ENCODE measurements at places on chromosomes 16 and 17.

GRCh38 chr16:5649762-5650743 is 552.5 kb upstream of the EEF2KMT start:
- DNase-seq, result no peak

- DNase-seq, result no peak
Observed at GRCh38 chr16:57639172-57639887, 10.9 kb downstream of the ADGRG1 start.

DNA sequence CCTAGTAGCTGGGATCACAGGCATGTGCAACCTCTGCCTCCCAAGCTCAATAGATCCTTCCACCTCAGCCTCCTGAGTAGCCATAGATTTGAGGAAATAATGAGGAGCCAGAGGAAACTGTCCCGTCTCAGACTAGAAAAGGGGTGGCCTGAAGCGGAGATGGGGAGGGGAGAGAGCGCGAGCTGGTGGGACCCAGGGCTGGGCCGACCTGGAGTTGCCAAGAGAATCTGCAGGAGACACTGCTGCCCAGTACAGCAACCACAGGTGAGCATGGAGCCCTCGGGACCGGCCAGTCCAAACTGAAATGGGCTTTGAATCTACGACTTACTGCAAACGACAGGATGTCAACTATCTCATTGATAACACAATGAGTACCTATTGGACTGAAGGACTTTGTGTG is 24.3 kb downstream of the CD300A start:
- no peak for DNase-seq

DNA sequence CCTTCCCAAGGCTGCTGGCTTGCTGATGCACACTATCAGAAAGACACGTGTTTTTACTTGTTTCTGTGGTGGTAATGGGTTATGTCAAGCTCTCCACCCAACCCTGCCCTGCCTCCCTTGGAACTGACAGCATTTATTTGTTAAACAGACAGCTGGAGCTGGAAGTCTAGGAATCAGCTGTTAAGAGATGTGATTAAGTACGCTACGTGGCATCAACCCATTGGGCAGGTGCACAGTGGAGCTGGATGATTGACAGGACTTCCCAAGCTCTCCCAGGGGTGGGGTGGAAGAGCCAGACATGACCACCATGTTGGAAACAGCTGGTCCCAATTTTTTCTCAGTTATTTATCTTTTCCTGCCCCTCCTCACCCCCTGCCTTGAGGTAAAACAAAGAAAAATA is 49.4 kb downstream of the ADAMTS18 start:
- no peak for DNase-seq

DNA sequence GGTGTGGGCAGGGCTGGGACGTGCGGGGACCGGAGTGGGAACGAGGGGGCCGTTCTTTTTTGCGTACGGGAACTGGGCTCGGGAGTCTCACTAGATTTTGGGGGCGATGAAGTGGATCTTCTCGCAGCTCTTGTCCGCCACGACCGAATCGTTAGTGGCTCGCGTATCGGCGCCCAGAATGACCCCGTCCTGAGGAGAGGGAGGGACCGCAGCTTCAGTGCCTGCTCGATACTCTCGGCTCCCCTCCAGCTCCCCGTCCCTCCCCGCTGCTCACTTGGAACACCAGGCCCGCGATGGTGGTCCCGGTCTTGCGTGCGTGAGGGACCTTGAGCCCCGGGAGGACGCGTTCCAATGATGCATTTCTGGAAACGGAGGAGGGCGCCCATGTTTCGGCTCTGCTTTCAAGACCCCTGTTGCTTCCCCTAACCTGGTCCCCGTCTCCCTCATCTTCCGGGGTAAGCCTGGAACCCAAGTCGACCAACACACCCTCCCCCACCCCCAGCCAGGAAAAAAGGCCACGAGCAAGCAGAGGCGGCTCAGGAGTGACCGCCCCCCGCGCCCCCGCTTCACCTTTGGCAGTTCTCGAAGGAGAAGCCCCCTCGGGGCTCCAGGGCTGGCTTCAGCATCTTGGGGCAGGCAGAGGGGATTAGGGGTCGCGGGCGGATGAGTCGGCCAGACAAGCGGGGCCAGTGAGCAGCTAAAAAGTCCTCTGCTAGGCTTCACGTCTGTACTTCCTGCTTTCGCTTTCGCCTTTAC is at the start of gene PSMB10:
PSMB10 (minus strand) TSS at position 727 of the 756 bp plus-strand sequence; CDS start at position 626, 101 bp downstream.
- DNase-seq, result no peak

- DNase-seq, result no peak
Observed at GRCh38 chr16:51637770-51638094, 486.7 kb upstream of the SALL1 start.
